Hypothalamus (tissue), 51 donors: ENCODE measurements at places on chromosomes 5 and 9.

DNA sequence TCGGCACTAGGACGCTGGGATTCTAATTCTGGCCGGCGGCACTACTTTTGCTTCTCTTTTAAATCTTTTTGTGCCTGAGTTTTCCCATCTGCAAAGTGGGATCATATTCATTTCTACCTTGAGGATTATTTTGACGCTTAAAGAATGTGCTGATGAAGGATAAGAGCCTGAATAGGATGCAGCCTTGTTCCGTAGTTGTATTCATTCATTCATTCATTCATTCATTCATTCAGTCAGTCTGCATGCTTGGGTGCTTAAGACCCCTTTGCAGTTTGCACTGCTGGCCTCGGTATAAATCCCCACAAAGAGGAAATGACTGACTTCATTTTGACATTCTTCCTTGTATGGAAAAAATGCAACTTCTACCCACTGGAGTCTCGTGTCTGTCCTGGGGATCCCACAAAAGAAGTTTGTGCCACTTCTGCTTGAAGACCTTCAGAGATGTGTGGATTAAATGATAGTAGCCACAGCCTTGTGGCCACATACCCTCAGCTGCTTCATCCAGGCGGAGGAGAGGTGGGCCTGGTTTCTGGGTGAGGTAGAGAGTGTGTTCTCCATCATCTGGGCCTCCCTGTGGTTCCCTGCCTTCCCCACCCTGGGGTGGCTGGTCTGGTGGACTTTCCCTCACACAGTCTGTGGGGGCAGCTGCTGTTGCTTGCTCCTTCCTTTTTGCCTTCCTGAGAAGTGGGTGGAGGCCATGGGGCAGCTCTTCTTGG, 62.6 kb downstream of the PPARGC1B start:
- no peak for DNase-seq

- DNase-seq: peak; percentile 4
Observed at GRCh38 chr9:120619751-120620655, 40.0 kb upstream of the CDK5RAP2 start.

DNA sequence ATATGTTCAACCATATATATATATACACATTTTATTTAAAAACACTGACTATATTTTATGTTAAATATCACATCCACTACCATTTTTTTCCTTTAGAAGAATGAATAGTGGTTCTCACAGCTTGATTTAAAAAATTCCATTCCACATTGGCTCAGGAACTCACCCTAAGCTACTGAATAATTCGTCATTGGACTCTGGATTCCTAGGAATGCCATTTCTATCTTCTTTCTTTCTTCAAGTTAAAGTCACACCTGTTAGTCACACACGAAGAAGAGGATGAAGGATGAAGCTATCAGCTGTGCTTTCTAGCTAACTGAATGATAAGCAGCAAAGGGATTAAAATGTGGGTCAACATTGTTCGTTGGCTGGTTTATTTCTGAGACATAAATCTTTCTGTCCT, 7.9 kb downstream of the ELOVL7 start:
- no peak for DNase-seq

DNA sequence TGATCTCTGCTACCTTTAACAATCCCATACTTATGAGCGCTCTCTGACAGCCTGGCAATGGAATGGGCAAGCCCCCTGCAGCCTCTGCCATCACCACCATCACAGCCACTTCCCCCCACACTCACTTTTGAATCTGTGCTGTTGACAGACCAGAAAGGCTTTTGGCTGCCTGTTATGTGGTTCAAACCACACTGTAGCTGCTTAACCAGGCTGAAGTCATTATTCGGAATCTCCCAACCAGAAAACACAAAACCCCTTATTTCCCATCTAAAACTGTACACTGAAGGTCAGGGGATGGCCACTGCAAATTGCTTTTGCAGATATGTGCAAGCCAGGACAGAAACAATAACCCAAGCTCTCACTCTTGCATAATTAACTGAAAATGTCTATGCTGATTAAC, 35.8 kb downstream of the PTCH1 start:
- no peak for DNase-seq

DNA sequence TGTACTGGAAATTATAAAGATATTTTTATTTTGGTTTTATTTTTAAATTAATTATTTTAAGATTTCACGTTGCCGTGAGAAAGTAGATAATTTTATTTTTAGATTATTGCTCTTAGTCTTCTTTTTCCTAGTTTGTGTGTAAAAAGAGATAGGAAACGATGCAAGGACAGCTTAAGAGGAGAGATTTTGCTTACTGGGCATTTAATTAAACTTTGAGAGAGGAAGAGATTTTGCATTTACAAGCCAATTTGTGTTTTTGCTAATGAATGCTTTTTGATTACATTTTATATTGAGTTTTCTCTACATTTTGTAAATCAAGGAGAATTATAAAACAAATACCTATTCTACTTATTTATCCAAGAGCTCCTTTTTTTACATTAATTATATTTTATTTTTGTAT, 64.0 kb downstream of the ARHGEF28 start:
- no peak for DNase-seq

DNA sequence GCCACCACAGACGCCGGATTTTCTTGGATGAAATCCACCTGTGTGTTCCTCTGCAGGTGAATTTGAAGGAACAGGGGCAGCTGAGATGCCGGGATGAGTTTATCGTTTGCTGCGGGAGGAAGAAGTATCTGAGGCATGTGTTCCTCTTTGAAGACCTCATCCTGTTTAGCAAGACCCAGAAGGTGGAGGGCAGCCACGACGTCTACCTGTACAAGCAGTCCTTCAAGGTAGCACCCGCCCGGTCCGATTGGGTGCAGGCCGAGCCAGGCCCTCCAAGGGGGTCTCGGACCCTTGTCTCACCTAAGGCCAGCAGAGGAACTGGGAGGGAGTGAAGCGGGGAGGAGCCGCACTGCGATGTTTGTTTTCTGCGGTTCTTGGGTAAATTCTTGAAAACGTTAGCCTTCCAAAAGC, 18.4 kb upstream of the LRRC14B start:
- no peak for DNase-seq

GRCh38 chr5:172456076-172456722, 1.9 kb upstream of the SH3PXD2B start:
- DNase-seq: no peak

DNA sequence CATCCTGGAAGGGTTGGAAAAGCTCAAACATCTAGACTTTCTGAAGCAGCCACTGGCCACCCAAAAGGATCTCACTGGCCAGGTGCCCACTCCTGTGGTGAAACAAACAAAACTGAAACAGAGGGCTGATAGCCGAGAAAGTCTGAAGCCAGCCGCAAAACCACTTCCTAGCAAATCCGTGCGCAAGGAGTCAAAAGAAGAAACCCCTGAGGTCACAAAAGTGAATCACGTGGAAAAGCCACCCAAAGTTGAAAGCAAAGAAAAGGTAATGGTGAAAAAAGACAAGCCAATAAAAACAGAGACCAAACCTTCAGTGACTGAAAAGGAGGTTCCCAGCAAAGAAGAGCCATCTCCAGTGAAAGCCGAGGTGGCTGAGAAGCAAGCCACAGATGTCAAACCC, 87.6 kb downstream of the MAP1B start:
- no peak for DNase-seq

- no peak for DNase-seq
Observed at GRCh38 chr9:22416692-22417060, 29.9 kb upstream of the DMRTA1 start.

DNA sequence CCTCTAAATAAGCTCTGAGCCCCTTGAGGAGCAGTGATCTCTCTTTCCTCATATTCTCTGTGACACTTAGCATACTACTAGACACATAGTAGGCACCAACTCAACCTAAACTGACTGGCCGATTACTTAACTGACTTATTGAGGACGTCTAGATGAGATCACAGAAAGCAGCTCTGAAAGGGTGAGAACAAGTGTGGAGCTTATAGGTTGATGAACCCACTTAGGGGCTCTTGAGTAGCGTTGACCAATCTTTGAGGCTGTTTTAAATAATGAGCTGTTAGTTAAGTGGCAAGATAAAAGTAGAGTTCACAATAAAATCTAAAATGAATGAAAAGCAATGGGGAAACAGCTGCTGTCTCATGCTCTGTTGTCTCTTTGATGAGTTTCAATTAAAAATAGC, 124.7 kb upstream of the TNPO1 start:
- no peak for DNase-seq

DNA sequence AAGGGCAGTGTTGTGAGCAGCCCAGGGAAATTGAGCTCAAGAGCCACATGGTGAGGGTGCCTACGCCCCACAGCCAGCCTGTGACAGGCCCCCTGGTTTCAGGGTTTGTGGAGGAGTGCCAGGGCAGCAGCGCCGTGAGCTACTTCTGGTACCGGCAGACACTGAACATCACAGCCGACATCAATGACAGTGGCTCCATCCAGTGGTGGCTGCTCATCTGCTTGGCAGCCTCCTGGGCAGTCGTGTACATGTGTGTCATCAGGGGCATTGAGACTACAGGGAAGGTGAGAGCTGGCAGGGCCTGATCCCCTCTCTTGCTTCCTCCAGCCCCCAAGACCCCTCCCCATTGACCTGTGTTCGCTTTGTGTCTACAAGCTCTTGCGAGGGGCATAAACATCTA, 10.2 kb downstream of the SLC6A18 start:
- no peak for DNase-seq

GRCh38 chr9:122348288-122348777, 22.5 kb upstream of the PTGS1 start:
- DNase-seq: no peak

- DNase-seq: no peak
Observed at GRCh38 chr9:89493671-89494070, 4.2 kb downstream of the SEMA4D start.

GRCh38 chr5:90987726-90988125, 395.4 kb downstream of the ARRDC3 start:
- no peak for DNase-seq

- DNase-seq: no peak
Observed at GRCh38 chr5:14420101-14420811, 161.3 kb upstream of the OTULINL start.

GRCh38 chr9:134515026-134515821, 126.4 kb upstream of the COL5A1 start:
- no peak for DNase-seq

GRCh38 chr5:78289911-78290310, 4.6 kb downstream of the AP3B1 start:
- no peak for DNase-seq

DNA sequence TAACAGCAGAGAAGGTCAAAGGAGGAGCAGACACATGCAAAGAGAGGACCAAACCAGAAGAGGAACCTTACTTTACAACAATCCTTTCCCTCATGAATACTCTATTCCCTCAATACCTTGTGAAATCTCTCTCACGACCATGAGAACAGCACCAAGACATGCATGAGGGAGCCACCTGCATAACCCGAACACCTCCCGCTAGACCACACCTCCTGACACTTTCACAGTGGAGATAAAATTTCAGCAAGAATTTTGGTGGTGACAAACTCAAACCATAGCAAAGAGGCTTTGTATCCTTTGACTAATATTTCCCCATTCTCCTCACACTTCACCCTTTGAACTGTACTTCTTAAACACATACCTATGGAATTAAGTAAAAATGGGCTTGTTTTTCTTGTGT, 101.7 kb downstream of the RORB start:
- DNase-seq: no peak

- DNase-seq: no peak
Observed at GRCh38 chr9:131704141-131704983, 35.5 kb downstream of the RAPGEF1 start.

DNA sequence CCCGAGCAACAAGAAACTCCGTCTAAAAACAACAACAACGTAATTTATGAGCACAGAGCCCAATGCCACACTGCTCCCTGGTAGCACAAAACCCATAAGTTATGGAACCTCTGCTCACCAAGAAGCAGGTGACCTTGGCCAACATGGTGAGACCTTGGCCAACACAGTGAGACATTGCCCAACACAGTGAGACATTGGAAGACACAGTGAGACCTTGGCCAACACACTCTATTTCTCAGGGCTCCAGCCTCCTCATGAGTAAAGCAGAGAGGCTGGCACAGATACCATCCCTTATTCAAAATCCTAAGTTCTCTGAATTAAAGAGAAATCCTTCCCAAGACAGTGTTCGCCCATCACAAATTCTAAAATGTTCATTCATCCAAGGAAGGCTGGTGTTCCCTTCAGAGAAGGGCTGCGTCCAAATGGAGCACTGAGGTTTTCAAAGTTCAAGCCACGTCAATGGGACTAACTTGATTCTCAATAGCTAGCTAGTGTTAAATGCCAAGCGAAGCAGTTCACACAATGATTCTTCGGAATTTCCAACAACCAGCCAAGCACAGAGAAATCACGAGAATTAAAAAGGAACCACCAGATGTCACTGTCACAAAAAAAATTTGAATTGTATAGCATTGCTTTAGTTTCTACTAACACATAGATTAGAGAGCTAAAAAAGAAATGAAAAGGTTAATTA, 29.5 kb downstream of the TTC39B start:
- DNase-seq: no peak

- DNase-seq: no peak
Observed at GRCh38 chr9:124281931-124282371, 24.2 kb downstream of the NEK6 start.

DNA sequence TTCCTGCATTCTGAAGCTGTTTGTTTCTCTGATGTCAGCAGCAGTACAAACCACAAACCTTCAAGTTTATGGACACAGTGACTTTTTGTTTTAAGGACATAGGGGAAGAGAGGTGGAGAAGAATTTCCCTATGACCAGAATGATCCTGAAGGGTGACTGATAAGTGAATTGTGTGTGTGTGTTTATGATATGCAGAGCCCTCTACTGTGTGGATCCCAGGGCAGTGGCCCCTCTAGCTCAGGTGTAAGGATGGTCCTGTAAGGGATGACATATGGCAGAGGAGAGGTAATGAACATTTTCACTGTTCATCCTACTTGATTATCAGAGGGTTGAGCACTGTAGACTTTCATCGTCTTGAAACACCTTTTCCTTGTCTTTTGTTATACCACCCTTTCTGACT, 30.6 kb upstream of the TMED7 start:
- DNase-seq: no peak

GRCh38 chr9:130128251-130128650, 44.0 kb upstream of the NCS1 start:
- DNase-seq: no peak

DNA sequence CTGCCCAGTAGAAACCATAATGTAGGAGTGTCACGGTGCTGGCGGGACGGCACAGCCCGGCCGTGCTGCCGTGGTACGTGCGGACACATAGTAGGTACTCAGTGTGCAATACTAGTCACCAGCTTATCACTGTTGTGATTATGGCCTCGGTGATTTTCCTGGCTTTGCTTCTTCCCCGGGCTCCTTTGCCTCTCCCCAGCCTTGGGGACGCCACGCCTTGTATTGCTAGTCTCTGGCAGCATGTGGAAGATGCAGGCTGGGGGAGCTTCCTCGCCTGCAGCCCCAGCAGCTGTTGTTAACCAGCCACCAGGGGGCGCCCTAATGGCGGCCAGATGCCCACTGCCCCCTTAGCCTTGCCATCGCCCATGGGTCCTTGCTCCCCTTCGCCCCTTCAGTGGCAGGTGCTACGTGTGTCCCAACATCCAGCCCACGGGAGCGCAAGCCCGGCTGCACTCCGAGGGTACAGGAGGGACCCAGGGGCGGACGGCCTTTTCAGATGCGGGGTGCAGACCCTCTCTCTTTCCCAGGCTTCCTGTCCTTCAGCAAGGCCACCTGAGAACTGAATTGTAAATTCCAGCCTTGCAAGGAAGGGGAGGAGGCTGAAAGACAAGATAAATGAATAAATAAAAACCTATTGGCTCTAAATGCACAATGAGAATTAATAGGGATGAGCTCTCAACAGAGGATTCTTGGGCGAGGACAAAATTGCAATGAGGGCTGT, 8.0 kb downstream of the NTNG2 start:
- DNase-seq: no peak

- peak; percentile 43 for DNase-seq
Observed at GRCh38 chr9:84670138-84671041, 861 bp downstream of the NTRK2 start.

GRCh38 chr5:148780711-148781110, 45.7 kb upstream of the ADRB2 start:
- no peak for DNase-seq

GRCh38 chr5:83714810-83715209, 5.8 kb downstream of the HAPLN1 start:
- no peak for DNase-seq
